ENCODE measurements at places on chromosomes 12 and 14.

DNA sequence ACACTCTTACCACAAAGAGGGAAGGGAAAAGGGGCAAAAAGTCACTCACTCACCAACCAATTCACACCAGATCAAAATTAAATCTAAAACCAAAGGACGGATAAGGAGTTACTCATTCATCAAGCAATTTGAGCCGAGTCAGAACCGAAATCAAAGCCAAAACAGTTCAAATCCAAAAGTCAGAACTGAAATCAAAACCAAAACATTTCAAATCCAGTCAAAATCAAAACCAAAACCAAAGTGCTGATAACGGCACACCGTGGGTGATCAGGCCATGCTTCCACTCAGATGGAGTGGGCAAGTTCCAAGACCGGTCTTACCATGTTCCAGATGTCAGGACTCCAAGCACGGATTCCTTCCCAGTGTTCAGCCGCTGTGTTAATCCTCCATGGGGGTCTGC is 139.5 kb downstream of the SLC38A6 start:
- no peak for DNase-seq

DNA sequence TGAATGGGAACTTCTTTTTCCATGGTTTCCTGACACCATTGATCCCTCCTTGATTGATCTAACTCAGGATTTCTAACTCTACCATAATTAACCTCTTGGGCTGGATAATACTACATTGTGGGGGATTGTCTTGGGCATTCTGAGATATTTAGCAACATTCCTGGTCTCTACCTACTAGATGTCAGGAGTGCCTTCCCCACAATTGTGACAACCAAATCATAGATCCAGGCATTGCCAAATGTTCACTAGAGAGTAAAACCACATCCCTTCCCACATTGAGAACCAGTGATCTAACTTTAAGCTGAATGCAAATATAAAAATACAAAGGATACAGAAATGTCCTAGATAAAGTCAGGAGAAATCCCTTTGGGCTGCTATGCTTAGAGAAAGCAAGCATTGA is 36.9 kb upstream of the CCDC198 start:
- no peak for DNase-seq

DNA sequence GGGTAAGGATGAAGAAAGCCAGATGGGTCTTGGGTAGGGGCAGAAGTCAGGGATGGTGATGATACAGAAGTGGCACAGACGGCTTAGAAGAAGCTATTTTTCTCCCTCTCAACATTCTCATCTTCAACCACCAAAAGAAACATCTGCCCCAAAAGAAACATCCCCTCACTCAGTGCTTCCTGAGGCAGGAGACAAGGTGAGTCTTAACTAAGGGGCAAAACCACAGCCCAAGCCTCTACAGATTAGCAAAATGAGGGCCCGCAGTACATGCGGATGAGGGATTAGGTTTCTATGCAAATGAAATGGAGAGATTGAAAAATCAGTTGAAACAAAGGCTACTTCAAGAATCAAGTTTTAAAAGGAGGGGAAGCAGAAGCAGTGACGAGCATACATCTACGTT is 241.3 kb upstream of the CCDC196 start:
- no peak for DNase-seq

DNA sequence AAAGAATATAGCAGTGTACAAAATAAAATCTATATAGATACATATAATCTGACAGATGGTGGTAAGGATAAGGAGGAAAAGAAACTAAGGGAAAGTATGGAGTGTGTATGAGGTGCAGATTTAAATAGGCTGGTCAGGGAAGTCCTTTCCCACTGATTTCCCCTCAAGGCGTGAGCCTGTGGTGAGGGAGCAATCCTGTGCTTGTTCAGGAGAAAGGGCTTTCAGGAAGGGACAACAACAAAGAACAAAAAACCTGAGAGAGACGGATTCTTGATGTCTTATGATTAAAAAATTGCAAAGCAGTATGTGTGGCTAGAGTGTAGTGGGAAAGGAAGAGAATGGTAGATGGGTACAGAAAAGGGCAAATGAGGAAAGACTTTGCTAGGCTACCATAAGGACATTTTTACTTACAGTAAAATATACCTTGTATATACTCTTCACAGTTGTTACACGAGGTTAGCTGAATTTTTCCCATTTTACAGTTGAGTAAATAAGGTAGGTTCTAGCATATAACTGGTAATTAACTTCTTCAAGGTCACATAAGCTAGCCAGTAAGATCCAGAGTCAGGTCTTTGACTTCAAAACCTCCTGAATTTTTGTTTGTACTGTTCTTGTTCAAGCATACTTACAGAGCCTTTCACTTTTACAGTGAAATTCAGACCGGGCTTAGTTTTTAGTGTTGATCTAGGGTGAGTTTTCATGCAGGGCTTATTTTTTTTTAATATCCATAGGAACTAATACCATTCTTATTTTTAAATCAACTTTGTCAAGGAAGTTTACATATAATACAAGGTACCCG is 15.6 kb downstream of the CNOT2 start:
- DNase-seq: no peak
